ENCODE measurements at places on chromosomes 12 and 14.
A peak's percentile ranks its signal among the peaks of the same experiment; 100 is the strongest.

DNA sequence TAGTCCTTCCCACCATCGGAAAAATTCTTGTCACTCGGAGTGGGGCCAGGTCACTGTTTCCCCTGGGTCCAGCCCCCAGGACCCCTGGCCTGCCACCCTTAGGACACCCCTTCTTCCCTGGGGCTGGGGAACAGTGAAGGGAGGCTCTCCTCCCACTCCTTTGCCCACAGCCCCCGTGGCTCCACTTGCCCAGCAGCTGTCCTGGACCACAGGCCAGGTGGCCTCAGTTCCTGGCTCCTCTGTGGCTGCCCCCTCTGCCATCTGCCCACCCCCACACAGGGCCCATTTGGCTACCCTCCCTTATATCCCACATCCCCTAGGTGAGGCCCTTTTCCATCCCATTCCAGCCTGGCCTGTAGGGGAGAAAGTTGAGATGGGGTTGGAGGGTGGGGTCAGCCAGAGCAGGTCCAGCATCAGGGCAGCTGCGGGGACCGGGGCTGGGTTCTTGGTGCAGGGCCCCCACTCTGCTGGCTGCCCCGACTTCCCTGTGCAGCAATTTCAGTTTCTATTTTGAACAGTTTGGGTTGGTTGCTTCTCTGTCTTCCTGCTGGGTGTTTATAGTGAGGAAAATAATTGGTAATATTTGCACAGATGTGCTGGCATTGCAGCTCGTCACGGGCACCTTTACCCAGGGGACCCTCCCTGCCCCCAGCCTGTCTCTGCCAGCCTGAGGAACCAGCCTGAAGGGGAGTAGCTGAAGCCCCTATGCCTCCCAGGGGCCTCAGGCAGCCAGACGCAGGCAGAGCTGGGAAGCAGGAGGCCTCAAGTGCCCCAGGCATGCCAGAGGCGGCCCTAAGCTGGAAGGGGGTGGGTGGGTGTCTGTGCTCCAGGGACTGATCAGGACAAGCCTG lies 23.4 kb downstream of the SYNDIG1L start:
- no peak for DNase-seq

DNA sequence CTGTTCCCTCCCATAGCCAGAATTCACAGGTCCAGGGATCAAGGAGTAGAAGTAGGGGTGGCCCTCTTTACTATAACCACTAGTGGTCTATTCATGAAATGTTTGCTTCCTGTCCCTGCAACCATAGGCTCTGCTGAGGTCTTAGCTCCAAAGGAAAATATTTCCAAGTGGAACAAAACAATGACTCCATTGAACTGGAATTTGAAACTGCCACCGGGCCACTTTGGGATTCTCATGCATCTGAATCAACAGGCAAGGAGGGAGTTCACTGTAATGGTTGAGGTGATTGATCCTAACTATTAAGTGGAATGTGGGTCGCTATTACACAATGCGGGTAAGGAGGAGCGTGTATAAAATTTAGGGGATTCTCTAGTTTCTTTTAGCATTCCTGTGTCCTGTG lies 197.0 kb downstream of the ETNK1 start:
- no peak for DNase-seq

DNA sequence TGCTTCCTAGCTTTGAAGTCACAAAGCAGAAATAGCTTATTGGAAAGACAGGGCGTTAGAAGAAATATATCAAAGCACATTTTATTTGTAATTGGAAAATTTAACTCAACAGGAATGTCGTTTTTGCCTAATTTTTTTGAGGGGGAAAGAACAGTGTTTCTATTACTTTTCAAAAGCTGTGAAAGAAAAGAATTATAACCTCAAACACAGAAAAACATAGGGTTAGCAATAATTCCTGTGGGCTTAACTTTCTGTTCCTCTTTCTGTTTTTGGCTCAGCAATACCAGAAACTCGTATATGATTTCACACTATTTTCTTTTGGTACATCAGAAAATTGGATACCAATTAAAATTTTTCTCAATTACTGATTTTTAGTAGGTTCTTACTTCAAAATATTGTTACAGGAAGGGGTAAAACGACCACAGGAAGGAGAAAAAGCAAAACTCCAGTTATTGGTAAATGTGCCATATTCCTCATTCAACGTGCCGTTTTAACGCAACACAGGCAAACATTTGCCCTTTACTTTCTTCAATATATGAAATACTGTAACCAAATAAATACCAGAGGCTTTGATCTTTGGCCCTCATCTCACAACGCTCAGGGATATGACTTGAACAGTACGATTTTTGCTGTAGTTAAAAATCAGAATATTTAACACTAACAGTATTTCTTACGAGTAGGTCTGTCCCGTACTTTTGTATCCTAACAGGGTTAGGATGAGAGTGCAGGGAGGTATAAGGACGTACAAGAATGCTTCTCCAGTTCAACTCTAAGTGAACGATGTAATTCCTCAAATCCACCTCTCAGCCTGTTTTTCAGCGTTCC lies 1.3 kb upstream of the RNU6-7 start:
- no peak for DNase-seq

GRCh38 chr14:65242732-65243134 lies 140.4 kb upstream of the MAX start:
- no peak for DNase-seq

GRCh38 chr14:100012478-100013327 lies 52.5 kb upstream of the EVL start:
- no peak for DNase-seq

DNA sequence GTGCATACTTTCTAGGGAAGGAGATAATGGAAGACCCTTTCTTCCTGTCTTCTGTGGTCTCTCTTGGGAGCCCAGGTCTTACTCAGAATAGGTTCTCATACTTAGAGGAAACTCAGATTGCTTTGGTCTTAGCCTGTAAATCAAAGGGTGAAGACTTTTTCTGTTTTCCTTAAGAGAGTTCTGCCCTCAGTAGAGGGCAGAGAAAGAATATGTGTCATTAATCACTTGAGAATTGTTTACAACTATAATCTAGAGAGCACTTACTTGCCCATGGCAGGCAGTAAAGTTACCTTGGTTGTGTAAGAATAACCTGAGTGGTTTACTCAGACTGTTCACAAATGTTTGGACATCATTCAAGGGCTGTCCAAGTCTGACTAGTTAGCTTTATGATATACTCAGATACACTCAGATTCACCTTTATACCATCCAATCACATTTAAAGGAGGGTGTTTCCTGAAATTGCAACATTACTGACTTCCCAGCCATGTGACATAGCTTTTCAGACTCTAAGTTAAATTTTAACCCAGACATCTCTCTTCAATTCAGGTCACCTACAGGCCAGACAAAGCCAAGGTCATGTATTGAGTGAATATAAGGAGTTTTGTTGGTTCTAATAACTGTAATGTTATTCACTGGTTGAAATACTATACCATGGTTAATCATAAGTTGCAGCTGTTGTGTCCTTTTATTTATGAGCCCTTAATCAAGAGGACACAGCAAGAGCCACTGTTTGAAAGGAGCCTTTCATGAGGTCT lies 372.2 kb downstream of the RAD51B start:
- no peak for DNase-seq

- no peak for DNase-seq
Observed at GRCh38 chr12:15701206-15701605, 88.0 kb downstream of the EPS8 start.

DNA sequence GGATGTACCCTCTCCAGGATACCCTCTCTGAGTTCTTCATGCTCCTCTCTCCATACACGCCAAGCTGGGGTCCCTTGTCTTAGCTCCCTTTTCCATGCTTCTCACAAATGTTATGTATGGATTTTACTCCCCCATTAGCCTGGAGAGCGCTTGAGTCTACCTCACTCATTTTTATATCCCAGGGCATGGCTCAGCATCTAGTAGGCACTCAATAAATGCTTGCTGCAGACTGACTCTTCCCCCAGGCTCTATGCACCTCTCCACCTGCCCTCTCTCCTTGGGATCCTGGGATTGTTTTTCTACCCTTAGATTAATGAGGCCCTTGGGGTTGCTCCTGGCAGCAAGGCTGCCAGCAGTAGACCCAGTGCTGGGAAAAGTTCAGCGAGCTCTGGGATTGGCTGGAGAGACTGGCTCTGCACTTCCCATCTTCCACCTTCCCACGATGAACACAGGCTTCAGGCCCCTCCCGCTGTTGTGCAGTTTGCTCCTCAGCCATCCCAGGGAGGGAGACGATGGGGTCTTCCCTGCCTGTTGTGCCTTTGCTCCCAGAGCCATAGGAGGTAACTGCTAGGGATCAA lies 2.2 kb downstream of the NRIP2 start:
- DNase-seq: no peak

DNA sequence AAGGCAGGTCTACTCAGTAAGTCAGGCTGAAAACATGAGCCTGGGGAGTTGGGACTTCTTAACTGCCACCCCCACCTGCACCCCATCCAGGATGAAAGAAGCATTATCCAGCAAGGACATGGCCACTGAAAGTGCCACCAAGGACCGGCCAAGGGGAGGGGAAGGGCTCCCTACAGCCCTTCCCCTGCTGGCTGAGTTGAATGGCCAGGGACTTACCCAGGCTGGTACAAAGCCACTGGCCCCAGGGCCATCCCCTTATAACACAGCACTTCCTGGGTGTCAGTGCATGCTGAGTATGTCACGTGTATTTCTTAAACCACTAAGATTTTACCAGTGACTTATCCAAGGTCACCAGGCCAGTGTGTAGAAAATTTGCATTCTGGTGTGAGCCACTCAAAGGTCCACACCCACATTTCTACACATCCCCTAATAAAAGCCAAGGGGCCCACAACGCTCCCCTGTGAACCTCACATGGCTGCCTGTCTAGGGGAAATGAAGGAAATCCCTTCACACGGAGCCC lies 29.3 kb upstream of the ZFP36L1 start:
- DNase-seq: no peak

DNA sequence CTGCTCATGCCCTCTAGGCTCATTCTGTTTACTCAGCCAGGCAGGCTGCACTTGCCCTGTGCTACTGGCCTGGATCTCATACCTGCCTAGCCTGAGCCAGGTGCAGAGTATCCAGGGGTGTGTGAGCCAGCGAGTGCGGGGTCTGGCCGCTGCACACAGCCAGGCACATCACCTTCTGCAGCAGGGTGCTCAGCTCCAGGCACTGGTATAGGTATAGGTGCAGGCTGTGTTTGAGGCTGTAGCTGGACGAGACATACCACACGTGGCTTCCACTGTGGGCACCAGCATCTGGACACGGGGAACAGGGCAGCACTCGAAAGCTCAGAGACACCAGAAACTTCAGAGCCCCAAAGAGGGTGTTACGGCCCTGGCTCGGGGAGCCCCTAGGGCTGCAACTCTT lies 424.2 kb downstream of the RERGL start:
- no peak for DNase-seq

DNA sequence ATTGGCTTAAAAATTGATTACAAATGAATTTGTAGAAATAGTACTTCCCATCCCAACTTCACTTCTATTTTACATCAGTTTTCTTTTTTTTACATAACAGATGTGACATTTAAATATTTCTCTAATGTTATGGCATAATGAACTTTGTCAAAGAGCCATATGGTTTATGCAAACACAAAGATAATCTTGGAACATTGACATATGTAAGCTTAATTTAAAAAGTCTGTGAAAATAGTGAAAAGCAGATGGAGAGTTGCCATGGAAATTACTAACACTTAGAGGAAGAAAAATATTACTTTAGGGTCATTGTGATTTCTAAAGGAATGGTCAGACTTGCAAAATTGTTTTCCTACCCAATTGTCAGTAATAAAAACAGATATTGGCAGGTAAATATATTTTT lies 232.4 kb downstream of the AEBP2 start:
- no peak for DNase-seq

DNA sequence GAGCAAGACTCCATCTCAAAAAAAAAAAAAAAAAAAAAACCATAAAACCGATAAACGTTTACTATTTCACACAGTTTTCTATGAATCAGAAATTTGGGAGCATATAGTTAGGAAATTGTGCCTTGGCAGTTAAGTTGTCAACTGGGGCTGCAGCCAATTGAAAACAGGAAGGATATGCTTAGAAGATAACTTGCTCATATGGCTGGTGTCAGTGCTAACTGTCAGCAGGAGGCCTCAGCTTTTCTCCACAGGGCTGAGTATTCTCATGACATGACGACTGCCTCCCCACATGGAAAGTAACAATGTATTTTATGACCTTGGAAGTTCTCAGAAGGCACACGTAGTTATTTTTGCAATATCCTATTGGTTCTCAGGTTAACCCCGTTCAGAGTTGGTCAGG lies 29.6 kb upstream of the OR5AU1 start:
- DNase-seq: peak; percentile 64

All from bone marrow (tissue), 2 donors.